ENCODE measurements at places on chromosomes 2 and 18. TPM values are rescaled to one million over a fixed set of nuclear protein-coding genes. Genes with fewer than 3 reads are reported as not detected.

DNA sequence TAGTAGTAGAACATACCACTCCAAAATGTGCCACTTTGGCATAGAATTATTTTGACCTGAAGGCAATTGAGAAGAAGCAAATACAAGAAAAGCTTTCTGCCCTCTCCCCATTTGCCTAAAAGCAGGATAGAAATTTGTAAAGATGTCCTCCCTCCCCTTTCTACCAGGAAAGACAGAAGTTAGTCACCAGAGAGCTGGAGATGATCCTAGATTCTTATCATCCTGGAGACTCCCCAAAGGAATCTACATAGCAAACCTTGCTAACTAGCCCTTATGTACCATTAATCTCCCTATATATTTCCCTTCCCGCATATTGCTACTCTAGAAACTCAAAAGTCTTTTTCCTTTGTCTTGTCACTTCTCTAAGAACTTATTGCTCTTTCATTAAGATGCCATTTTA lies 12.6 kb upstream of the TMEM37 start:
- no peak for DNase-seq
- no peaks in the 10 kb centered on the region for H3K27me3 ChIP-seq
- no peaks in the 10 kb centered on the region for H3K36me3 ChIP-seq
- no peak overlapping the region for H3K4me3 ChIP-seq
- H3K4me1 ChIP-seq: peaks cover 8% of the 10 kb centered on the region

- no peaks in the 10 kb centered on the region for H3K4me1 ChIP-seq
- DNase-seq: no peak
- no peaks in the 10 kb centered on the region for H3K36me3 ChIP-seq
- H3K4me3 ChIP-seq: no peak overlapping the region
- H3K27me3 ChIP-seq: no peaks in the 10 kb centered on the region
These were observed 69.6 kb upstream of the COL5A2 start for GRCh38 chr2:189249171-189249570.

GRCh38 chr18:27695503-27695902 lies 481.4 kb downstream of the CDH2 start:
- no peak overlapping the region for H3K4me3 ChIP-seq
- DNase-seq: peak; percentile 16
- no peaks in the 10 kb centered on the region for H3K4me1 ChIP-seq
- H3K27ac ChIP-seq: no peak overlapping the region
- H3K36me3 ChIP-seq: no peaks in the 10 kb centered on the region

GRCh38 chr2:240459401-240460252 lies 24.2 kb downstream of the GPC1 start:
- no peak overlapping the region for H3K27ac ChIP-seq
- DNase-seq: no peak
- no peaks in the 10 kb centered on the region for H3K27me3 ChIP-seq

Gene SAG
- not detected for polyA plus RNA-seq

GRCh38 chr2:10267036-10267435 lies 35.7 kb upstream of the HPCAL1 start:
- H3K4me1 ChIP-seq: peaks cover 12% of the 10 kb centered on the region
- H3K36me3 ChIP-seq: no peaks in the 10 kb centered on the region
- no peak overlapping the region for H3K4me3 ChIP-seq
- no peak overlapping the region for H3K27ac ChIP-seq
- no peak for DNase-seq

DNA sequence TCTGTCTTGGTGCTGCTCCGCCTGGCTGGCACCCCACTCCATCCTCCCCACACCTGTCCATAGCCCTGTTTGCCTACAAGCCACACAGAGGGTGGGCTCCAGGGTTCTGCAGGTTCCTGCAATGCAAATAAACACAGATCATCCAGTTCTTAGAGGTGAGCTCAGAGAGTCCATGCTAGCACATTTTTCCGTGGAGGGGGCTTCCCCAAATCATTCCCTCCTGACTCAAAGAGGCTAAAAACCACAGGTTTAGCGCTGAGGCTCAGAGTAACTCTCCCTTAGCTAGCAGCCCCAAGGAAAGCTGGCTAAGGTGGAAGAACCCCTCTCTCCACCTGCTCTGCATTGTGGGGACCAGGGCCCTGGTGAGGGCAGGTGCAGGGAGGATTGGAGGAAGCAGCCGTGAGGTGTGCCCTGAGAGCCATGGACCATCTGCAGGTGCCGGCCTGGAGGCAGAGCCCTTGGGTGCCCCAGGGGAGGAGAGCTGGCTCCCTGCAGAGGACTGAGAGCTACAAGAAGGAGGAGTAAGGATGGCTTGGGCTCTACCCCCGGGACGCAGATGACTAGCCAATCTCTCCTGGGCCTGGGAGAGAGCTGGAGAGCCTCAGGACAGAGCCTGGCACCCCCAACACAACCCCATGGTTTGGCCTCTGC lies 23.8 kb upstream of the TEX44 start:
- H3K4me3 ChIP-seq: no peak overlapping the region
- H3K4me1 ChIP-seq: no peaks in the 10 kb centered on the region
- no peaks in the 10 kb centered on the region for H3K27me3 ChIP-seq
- DNase-seq: no peak

Gene NFATC1
- 4.3 TPM for polyA plus RNA-seq

Gene CPS1
- polyA plus RNA-seq: 6.7 TPM

DNA sequence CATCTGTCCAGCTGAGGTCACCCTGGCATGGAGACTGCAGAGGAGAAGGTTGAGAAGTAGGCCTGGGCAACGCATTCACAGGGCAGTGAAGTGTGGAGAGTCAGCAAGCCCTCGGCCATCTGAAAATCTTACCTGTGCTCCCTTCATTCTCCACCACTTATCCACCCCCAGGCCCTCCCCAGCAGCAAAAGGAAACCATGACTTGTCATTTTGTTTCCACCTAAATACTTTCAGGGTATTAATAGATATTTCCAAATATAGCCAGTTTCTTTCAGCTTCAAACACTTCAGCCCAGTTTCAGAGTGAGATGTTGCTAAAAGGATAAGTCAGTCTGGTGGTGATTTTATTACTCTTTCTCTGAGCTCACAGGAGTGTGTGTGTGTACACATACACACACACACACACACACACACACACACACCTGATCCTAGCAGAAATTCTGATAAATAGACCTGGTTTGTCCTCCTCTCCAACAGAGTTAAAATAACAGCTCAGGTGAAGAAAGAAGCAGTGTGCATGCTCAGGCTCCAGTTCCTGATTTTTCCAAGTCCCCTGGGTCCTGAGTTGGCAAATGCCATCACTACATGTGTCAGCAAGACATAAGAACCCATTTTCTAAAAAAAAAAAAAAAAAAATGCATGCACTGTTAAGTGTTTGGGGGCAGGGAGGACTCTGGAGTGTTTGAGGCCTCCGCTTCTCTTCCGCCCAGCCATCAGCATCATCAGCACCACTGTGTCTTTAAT lies 82.8 kb downstream of the LOXHD1 start:
- H3K36me3 ChIP-seq: no peaks in the 10 kb centered on the region
- no peaks in the 10 kb centered on the region for H3K4me1 ChIP-seq
- H3K27me3 ChIP-seq: no peaks in the 10 kb centered on the region
- H3K27ac ChIP-seq: no peak overlapping the region

DNA sequence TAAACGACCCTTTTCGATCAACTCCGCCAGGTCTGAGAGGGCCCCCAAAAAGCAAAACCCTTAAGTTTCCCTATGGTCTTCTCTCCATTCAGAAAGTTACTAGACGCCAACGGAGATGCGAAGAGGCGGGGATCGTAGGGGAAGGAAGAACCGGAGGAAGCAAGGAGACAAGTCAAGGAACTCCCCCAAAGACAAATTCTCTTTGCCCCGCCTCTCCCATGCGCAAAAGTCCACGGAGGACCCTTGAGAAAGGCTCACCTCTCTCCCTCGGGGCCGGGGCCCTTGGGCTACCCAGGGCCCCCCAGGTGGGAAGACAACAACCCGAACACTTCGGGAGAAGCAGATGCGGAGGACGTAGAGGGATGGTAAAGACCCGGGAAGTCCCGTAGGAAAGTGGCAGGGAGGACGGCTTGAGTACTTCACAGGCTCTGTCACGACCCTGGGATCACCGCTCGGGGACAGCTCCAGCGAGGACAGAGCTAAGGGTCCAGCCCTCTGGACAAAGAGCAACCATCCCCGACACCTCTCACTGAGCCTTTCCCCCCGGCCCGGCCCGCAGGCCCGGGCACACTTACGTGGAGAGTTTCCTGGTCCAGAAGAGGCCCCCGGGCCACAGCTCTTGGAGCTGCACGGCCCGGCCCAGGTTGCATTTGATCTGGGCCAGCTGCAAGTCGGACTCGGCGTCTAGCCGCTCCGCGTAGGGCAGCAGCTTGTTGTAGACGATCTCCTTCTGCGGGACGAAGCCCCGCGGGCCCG lies 647 bp downstream of the PSME4 start:
- H3K27me3 ChIP-seq: no peaks in the 10 kb centered on the region
- peak; percentile 74 for DNase-seq
- peaks cover 2% of the 10 kb centered on the region for H3K4me1 ChIP-seq
- peak overlapping the region; percentile 91 for H3K27ac ChIP-seq

DNA sequence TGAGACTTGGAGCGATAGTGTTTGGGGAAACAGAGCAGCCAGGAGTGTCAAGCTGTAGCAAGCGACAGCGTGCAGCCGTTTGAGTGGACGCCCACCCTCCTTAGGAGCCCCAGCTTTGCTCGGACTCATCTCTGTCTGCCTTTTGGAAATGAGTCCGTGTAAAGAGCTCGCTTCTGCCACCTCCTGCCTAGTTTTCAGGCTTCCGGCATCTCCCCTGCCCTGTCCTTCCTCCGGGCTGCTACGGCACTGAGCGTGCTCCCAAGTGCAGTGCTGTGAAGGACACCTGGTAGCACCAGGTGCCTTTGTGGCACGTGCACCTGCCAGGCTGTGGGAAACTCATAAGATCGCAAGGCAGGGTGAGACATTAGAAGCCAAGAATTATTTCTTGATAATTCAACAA lies 117.1 kb downstream of the RNF144A start:
- peaks cover 8% of the 10 kb centered on the region for H3K4me1 ChIP-seq
- DNase-seq: peak; percentile 68
- H3K36me3 ChIP-seq: peaks cover 13% of the 10 kb centered on the region
- H3K27me3 ChIP-seq: no peaks in the 10 kb centered on the region

Gene M1AP
- 0.49 TPM for polyA plus RNA-seq

GRCh38 chr2:121058852-121059558 lies 226.0 kb downstream of the TFCP2L1 start:
- no peak overlapping the region for H3K27ac ChIP-seq
- peak; percentile 28 for DNase-seq
- no peaks in the 10 kb centered on the region for H3K4me1 ChIP-seq
- no peaks in the 10 kb centered on the region for H3K36me3 ChIP-seq

DNA sequence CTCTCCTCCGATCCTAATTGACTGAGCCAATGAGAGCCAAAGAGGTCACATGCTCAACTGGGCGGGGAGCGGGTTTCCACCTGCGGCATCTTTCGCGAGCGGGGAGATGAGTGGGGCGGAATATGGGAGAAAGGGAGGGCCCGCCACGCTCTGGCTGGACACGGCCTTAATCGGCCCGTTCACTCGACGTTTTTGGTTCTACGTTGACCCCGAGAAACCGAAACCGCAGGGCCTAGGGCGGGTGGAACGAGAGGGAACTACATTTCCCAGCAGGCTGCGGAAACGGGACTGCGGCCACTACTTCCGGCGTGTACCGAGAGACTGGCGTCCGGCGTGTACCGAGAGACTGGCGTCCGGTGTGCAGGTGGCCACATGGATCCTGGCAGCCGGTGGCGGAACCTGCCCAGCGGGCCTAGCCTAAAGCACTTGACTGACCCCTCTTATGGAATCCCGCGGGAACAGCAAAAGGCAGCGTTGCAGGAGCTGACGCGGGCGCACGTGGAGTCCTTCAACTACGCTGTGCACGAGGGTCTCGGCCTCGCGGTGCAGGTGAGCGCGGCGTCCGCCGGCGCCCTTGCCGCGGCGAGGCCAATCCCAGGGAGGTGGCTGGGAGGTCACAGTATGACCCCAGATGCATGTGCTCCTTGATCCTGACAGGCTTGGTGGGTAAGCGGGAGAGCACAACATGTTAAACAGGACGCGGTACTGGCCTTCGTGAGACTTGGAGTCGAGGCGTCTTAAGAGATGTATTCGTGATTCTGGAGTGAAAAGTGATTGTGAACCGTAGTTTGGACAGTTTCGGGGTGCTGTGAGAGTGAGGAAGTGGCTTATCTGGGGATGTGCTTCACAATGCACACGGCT lies at the start of gene POLR1B:
Gene POLR1B, plus strand, starts transcription at position 343 of the 861 bp plus-strand sequence. Its CDS starts 30 bp downstream, at position 373.
- no peaks in the 10 kb centered on the region for H3K4me1 ChIP-seq
- H3K4me3 ChIP-seq: peak within 1 kb of the TSS; percentile 74
- H3K27ac ChIP-seq: peak within 1 kb of the TSS; percentile 90
- H3K36me3 ChIP-seq: no peaks in the 10 kb centered on the region
- peak; percentile 96 for DNase-seq

GRCh38 chr2:227614246-227614645 lies 394 bp downstream of the SCYGR3 start:
- no peaks in the 10 kb centered on the region for H3K27me3 ChIP-seq
- no peaks in the 10 kb centered on the region for H3K4me1 ChIP-seq
- H3K4me3 ChIP-seq: no peak overlapping the region
- no peaks in the 10 kb centered on the region for H3K36me3 ChIP-seq
- no peak overlapping the region for H3K27ac ChIP-seq

- no peak overlapping the region for H3K4me3 ChIP-seq
- no peak for DNase-seq
- no peak overlapping the region for H3K27ac ChIP-seq
- peaks cover 1% of the 10 kb centered on the region for H3K4me1 ChIP-seq
- no peaks in the 10 kb centered on the region for H3K27me3 ChIP-seq
- H3K36me3 ChIP-seq: no peaks in the 10 kb centered on the region
These were observed 40.0 kb downstream of the ST8SIA5 start for GRCh38 chr18:46716827-46717226.

- no peak overlapping the region for H3K27ac ChIP-seq
- no peaks in the 10 kb centered on the region for H3K4me1 ChIP-seq
- no peaks in the 10 kb centered on the region for H3K36me3 ChIP-seq
- no peak for DNase-seq
- no peaks in the 10 kb centered on the region for H3K27me3 ChIP-seq
- H3K4me3 ChIP-seq: no peak overlapping the region
These were observed 39.4 kb downstream of the SLC8A1 start for GRCh38 chr2:40412456-40412855.

Gene CTAGE1
- polyA plus RNA-seq: not detected

- peak; percentile 45 for DNase-seq
- H3K27me3 ChIP-seq: no peaks in the 10 kb centered on the region
- H3K4me3 ChIP-seq: peak overlapping the region; percentile 94
- peaks cover 2% of the 10 kb centered on the region for H3K36me3 ChIP-seq
- H3K27ac ChIP-seq: peak overlapping the region; percentile 49
- no peaks in the 10 kb centered on the region for H3K4me1 ChIP-seq
These were observed 1.1 kb upstream of the IMP4 start for GRCh38 chr2:130341562-130342019.

DNA sequence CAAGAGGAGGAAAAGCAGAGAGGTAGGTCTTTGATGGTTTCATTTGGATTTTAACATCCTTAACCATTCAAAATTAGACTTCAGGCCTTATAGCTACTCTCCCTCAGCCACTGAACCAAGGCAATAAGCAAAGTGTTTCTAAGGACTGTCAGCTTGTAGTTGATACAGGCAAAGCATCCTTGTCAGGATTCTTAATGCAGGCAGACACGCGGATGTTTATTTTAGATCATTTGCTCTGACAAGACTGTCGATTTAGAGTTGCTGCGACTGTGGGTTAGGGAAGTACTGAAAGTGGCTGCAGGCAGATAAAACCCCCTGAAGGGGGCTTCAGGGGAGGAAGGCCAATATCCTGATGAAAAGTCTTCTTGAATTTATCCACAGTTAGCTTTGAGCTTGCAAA lies 46.6 kb downstream of the CDH20 start:
- no peak overlapping the region for H3K4me3 ChIP-seq
- H3K4me1 ChIP-seq: no peaks in the 10 kb centered on the region
- no peaks in the 10 kb centered on the region for H3K36me3 ChIP-seq
- DNase-seq: no peak
- H3K27me3 ChIP-seq: no peaks in the 10 kb centered on the region
- H3K27ac ChIP-seq: no peak overlapping the region

Gene SMYD1
- polyA plus RNA-seq: not detected

Gene KCNE4
- polyA plus RNA-seq: 4.0 TPM

Data from kidney (tissue), 22 donors.